ENCODE measurements at places on chromosomes 3 and 15.

DNA sequence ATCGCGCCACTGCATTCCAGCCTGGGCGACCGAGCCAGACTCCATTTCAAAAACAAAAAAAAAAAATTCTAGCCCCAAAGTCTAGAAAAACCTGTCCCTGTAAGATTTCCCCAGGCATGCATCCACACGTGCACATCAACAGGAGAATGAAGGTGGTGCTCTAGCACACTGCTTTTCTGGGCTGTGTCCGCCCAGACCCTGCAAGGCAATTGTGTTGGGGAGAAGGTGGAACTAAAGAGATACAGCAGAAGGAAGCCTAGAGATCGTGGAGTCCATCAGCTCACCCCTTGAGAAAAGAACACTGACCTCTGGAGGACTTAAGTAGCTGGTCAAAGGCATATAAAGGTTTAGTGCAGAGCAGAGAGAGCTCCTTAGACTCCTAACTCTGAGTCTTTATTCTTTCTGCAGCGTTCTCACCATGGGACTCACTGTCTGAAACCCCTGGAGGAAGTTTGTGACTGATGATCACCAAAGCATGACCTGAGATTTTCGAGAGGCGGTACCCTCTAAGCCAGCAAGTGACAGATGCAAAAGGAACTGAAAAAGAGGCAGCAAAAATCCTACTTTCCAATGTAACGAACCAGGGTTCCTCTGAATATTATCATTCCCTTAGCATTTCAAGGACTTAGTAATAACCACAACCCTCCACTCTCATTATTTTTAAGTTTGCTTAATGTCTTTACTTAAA is 179.8 kb downstream of the MEX3B start:
- DNase-seq = no peak

GRCh38 chr3:137035631-137036030 is 77.8 kb downstream of the IL20RB start:
- no peak for DNase-seq

DNA sequence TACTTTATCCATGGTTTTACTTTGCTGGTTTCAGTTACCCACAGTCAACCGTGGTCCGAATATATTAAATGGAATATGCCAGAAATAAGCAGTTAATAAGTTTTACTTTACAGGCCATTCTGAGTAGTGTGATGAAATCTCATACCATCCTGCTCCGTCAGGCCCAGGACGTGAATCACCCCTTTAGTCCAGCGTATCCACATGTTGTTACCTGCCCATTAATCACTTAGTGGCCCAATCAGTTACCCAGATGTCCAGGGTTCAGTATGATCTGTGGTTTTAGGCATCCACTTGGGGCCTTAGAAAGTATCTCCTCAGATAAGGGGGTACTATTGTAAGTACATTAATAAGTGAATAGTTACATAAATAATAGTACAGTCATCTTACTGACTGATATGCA is 88.0 kb downstream of the TTBK2 start:
- DNase-seq = peak; percentile 84

DNA sequence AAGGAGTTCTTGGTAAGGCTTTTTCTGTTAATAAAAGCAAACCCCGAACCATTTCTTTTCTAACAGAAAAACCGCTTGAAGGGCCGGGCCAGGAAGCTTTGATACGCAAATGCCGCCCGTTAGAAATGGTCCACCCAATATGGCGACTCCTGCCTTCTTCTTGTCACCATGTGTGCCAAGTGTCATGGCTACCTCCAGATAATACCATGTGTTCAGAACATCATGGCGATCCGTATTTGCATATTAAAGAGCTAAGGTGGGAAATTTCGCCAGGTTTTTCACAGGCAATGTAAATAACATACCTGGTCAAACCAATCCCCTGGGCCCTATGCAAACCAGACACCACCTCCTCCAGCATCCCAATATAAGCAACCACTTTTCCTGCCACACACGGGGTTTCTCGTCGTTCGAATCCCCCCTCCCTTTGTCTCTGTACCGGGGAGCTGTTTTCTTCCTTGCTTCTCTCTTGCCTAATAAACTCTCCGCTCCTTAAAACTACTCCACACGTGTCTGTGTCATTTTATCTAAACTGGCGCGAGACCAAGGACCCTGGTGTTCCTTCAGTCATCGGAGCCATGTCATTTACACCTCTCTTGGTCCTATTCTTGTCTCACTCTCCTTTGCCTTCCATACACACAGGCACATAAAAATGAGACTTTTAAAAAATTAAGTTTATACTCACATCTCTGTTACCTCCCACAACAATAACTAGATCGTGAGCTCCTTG is 34.5 kb downstream of the NCEH1 start:
- DNase-seq = peak; percentile 8

DNA sequence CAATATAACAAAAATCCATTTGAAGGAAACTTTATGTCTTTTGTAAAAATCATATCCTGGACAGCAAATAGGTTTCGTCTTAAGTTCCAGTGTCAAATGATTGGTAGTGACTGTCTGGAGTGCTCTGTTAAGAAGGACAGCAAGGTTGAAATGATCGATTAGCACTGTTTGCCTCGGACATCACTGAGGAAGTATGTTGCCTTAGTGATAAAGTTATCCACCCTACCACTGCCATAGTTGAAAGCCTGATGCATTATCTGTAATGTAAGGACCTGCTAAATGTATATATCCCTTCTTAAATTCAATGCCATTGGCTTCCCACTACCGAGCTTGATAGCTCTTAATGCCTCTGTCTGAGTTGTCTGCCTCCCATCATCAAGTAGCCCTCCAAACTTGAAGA is 70.0 kb downstream of the CFAP20DC start:
- DNase-seq = no peak
